ENCODE measurements at places on chromosomes 13 and 19. TPM values are rescaled to one million over a fixed set of nuclear protein-coding genes. Genes with fewer than 3 reads are reported as not detected.

NAPSA gene
- 0.73 TPM for total RNA-seq

AMER2 gene
- not detected for total RNA-seq

ERICH4 gene
- total RNA-seq: not detected

LRG1 gene
- 0.79 TPM for total RNA-seq

LILRB1 gene
- total RNA-seq: not detected

BEST2 gene
- not detected for total RNA-seq

LILRA2 gene
- not detected for total RNA-seq

FAM174C gene
- total RNA-seq: 107 TPM

TNFSF13B gene
- total RNA-seq: not detected

CGB3 gene
- not detected for total RNA-seq

TEX29 gene
- not detected for total RNA-seq

LILRB5 gene
- total RNA-seq: not detected

RAP2A gene
- 44.6 TPM for total RNA-seq

ATP1A3 gene
- total RNA-seq: not detected

SYCN gene
- total RNA-seq: not detected

KLK12 gene
- not detected for total RNA-seq

FUT1 gene
- total RNA-seq: 6.6 TPM

TEX101 gene
- not detected for total RNA-seq

SHISA2 gene
- 0.73 TPM for total RNA-seq

PGLYRP2 gene
- not detected for total RNA-seq

PSG6 gene
- total RNA-seq: not detected

F2RL3 gene
- 3.6 TPM for total RNA-seq

NKPD1 gene
- total RNA-seq: 0.05 TPM

CCDC70 gene
- total RNA-seq: 0.54 TPM

TGFBR3L gene
- not detected for total RNA-seq

MRPL54 gene
- 106 TPM for total RNA-seq

GPC6 gene
- total RNA-seq: not detected

PRR20A gene
- total RNA-seq: not detected

SUPT20H gene
- total RNA-seq: 32.8 TPM

ZNF99 gene
- not detected for total RNA-seq

ARRDC5 gene
- not detected for total RNA-seq

MAMSTR gene
- 0.67 TPM for total RNA-seq

ZNF284 gene
- 0.98 TPM for total RNA-seq

BCAM gene
- total RNA-seq: 22.6 TPM

NKG7 gene
- total RNA-seq: not detected

DLEU7 gene
- not detected for total RNA-seq

EIF3K gene
- 464 TPM for total RNA-seq

TSHZ3 gene
- total RNA-seq: 4.3 TPM

RFPL4AL1 gene
- not detected for total RNA-seq

ZNF566 gene
- total RNA-seq: 4.2 TPM

KCNRG gene
- total RNA-seq: not detected

UNC13A gene
- total RNA-seq: 0.54 TPM

PDE4C gene
- 0.25 TPM for total RNA-seq

ZNF560 gene
- total RNA-seq: not detected

FFAR1 gene
- total RNA-seq: not detected
